ENCODE measurements at places on chromosomes 12 and 14.

DNA sequence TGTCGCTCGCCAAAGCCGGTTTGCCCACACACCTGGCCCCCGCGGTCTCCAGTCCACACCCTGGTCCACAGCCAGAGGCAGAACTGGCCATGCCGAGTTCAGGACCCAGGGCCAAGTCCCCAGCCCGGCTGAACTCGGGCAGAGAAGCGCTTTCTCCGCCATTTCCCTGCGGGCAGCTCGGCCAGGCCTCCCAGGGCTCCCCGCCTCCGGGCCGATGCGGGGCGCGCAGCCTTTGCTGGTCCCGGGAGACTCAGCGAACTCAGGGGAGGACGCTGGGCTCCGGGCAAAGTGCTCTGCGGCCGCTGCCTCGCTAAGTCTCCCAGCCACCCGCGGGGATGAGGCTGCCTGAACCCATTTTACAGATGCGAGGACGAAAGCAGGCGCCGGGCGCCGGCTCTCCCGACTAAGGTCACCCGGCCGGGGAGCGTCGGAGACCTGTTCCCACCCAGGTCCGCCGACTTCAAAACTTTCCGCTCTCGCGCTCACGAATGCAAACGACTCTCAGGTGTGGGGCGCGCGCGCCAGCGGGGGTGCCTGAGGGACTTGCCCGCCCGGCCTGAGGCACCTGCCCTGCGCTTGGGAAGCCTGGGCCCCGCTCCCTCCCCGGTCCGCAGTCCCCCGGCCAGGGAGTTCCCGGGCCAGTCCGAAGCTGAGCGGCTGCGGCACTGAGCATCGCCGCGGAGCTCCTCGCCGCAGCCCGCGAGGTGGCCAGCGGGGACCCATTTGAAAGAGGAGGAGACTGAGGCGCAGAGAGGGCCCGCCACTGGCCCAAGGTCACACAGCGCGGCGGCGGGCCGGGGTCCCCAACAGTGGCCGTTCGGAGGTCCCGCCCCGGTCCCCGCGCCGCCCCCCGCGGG is 627 bp downstream of the TESC start:
- no peak for DNase-seq

DNA sequence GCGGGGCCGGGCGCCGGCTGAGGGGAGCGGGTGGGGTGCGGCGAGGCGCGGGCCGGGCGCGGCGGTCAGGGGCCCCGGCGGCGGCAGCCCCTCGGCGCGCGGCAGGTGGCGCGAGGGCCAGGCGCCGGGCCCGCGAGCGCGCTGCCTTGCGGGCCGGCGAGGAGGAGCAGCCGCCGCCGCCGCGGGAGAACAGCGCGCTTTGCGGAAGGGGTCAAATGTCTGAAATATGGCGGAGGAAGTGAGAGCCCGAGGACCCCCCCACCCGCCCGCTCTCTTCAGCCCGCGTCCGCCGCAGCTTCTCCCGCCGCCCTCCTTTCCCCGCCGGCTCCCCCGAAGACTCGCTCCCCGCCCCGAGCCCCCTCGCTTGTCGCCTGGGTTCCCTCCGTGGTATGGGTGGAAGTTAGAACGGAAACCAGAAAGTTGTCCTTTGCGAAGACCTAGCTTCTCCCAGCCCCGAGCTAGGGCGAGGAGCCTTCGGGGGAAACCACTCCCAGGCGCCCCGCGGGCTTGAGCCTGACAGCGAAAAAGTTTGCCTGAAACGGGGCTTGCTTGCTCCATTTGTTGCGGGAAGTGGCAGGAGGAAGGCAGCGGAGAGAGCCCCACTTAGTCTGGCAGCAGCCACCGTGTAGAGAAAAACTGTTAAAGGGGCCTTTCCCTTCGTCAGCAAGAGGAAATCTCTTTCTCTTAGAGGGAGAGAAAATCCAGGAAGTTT is 551 bp downstream of the RAP1B start:
- DNase-seq, result peak; percentile 58

DNA sequence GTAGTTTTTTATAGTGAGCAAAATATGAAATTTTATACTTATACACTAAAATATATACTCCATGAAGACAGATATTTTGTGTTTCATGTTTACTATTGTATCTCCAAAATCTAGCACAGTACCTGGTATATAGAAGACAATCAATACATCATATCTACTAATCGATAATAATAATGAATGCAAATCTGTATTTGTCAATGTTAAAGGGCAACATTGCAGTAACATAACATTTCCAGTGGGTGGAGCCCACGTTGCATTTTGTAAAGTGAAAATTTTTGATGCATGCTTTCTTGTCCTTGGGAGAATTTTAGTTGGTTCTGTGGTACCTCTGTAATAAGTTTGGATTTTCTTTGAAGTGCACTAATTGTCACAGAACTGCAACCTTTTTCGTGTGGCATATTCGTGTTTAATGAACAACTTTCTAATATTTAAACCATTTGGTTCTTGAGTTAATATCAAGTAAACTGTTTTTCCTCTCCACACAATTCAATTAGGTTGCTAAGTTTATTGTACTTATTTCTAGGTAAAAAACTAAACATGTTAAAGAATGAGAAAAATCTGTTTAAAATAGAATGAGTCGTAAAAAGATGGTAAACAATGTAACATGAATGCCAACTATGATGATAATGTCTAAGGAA is 47.4 kb downstream of the AVPR1A start:
- peak; percentile 6 for DNase-seq

GRCh38 chr14:55240526-55241178 is 30.6 kb upstream of the FBXO34 start:
- DNase-seq, result peak; percentile 77

GRCh38 chr12:55933799-55934742 is 3.1 kb downstream of the DGKA start:
- DNase-seq, result no peak

DNA sequence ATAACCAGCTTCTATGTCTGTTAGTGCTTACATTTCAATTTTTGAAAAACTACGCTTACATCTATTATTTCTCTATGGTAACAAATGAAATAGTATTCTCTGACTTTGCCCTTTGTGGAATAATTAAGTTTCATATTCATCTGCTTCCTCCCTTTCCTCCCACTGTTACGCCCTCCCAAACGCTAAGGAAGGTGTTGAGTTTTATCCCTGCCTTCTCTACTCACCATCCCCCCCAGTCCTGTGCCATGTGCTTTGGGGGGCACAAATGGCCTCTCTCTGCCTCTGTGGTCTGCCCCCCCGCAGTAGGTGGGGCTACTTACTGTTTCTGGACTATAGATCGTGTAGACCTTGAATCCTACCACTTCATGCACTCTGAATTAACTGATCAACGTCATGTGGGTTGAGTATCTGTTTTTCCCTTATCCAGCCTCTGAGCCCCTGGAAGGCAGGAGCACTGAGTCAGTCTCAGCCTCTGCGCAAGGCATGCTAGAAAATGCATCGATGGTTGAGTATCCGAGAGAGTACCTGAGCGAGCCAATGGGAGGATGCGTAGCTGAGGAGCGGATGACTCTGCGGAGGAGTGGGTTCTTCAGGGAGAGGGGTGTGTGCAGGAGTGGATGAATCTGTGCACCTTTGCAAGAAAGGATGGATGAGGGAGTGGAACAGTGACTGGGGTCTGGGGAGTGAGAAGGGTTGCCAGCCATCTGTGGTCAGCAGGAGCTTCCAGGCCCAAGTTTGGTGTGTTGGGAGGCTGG is 114.5 kb upstream of the RTL1 start:
- DNase-seq, result no peak

DNA sequence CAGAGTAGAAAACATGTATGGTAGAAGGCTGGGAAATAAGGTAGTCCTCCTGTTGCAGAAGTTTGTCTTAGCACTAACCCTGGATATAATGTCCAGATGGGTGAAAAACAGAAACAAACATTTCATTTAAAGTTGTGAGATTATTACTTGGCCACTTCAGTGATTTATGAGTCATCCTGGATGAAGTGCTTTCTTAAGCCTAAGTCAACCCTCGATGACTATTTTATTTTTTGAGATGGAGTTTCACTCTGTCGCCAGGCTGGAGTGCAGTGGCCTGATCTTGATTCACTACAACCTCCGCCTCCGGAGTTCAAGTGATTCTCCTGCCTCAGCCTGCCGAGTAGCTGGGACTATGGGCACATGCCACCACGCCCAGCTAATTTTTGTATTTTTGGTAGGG is 10.2 kb downstream of the DLST start:
- no peak for DNase-seq

GRCh38 chr12:19710811-19711793 is 271.8 kb downstream of the AEBP2 start:
- peak; percentile 13 for DNase-seq

- DNase-seq, result peak; percentile 11
Measured at GRCh38 chr12:74896186-74896585, 313.5 kb downstream of the KCNC2 start.

DNA sequence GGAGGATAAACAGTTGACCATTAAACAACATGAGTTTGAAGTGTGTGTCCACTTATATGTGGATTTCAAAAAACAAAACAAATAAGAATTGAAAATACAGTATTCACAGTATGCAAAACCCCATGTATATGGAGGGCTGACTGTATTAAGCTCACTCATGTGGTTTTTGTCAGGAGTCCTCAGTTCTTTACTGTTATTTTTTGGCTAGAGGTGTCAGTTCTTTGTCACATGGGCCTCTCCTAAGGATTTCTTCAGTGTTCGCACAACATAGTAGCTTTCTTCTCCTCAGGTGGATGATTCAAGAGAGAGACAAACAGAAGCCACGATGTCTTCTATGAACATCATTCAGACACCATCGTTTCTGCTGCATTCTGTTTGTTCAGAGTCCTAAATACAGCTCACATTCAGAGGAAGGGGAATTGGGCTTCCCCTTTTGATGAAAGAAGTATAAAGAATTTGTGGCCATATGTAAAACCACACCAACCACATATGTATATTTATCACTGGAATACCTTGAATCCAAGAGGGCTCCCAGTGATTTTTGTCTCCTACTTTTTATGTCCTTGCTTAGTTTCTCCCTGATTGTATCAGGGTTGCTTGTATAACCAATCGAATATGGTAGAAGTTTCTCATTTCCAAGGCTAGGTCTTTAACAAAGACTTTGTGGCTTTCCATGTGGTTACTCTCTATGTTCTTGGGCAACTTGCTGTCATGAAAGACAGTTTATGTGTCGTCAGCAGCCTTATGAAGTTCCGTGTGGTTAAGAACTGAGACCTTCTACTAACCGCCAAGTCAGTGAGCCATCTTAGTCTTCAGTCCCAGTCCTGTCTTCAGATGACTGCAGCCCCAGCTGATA is 18.9 kb downstream of the MNAT1 start:
- DNase-seq, result peak; percentile 84

- DNase-seq, result no peak
Measured at GRCh38 chr12:111412007-111412829, 6.5 kb downstream of the SH2B3 start.

GRCh38 chr12:108146035-108146893 is 17.2 kb downstream of the WSCD2 start:
- no peak for DNase-seq

DNA sequence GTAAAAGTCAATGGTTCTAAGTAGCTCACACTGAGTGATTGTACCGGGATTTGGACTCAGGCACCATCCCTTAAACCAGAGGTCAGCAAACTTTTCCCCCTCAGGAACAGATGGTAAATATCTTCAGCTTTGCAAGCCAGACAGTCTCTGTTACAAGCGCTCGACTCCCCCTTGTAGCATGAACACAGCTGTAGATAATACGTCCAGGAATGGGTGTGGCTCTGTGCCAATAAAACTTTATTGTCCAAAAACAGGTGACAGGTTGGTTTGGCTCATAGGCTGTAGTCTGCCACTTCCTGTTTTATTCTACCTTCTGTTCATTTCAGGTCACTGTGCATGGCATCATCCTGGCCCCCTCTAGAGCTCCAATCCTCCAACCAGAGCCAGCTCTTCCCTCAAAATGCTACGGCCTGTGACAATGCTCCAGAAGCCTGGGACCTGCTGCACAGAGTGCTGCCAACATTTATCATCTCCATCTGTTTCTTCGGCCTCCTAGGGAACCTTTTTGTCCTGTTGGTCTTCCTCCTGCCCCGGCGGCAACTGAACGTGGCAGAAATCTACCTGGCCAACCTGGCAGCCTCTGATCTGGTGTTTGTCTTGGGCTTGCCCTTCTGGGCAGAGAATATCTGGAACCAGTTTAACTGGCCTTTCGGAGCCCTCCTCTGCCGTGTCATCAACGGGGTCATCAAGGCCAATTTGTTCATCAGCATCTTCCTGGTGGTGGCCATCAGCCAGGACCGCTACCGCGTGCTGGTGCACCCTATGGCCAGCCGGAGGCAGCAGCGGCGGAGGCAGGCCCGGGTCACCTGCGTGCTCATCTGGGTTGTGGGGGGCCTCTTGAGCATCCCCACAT is 7.6 kb downstream of the BDKRB1 start:
- DNase-seq, result no peak

- no peak for DNase-seq
Measured at GRCh38 chr12:7396418-7396817, 47.5 kb downstream of the CD163L1 start.

DNA sequence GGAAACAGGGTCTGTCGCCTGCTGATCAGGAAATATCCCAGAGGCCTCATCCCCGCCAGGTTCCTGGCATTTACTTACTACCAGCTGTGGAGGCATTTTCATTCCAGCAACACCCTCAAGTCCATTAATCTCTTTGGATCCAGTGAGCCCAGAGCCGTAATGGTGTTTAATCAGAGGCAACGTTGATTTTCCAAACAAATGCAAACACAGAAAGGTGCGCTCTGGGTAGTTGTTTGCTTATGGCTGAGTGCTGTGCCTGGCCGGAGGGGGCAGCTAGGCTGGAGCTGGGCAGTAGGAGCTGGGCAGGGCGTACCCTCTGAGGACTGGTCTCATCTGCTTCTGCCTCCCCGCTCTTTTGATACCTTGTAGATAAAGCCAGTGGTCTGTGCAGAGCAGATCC is 110.6 kb downstream of the ADCK1 start:
- DNase-seq, result no peak

DNA sequence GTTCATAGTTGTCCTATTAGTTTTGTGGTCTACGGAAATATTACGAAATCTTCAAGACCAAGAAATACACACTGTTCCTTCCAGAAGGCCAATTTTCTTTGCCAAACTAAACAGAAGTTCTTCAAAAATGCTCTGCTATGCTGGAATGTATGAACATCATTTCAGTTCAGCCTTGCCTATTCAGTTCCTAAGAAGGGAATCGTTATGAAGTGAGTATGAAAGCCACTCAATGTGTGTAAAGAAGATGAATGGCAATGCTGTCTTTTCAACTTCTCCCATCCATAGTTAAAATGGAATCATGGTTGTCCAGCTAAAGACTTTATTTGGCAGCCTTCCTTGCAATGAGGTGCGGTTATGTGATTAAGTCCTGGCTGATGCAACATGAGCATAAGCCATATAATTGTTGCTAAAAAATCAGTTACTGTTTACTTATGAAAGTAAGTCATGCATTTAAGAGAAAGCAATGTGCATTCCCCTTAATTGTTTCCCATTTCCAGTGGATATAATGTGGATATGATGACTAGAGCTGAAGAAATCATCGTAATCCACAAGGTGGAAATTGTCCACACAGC is 73.8 kb upstream of the PTPRR start:
- peak; percentile 91 for DNase-seq
